Karpas-422 (cell line): ENCODE measurements at places on chromosomes 2 and 18. TPM values are rescaled to one million over a fixed set of nuclear protein-coding genes. Genes with fewer than 3 reads are reported as not detected.

The IL37 gene
- not detected in 2 replicates for total RNA-seq

The ASAP2 gene
- not detected in 2 replicates for total RNA-seq

The SCN7A gene
- not detected in 2 replicates for total RNA-seq

The SRD5A2 gene
- total RNA-seq = 0.04 TPM in 2 replicates

The TUBB8B gene
- total RNA-seq = not detected in 2 replicates

The FMNL2 gene
- total RNA-seq = 2.8 and 3.2 TPM in 2 replicates

The HOXD9 gene
- not detected in 2 replicates for total RNA-seq

The IL18R1 gene
- total RNA-seq = 0.36 TPM in 1 of 2 replicates, not detected in the other

The MAPK4 gene
- not detected in 2 replicates for total RNA-seq

The CFC1 gene
- total RNA-seq = not detected in 2 replicates

The ATG4B gene
- 63.9 and 66.6 TPM in 2 replicates for total RNA-seq

The TMEM169 gene
- total RNA-seq = not detected in 2 replicates

The STPG4 gene
- 0.18 TPM in 1 of 2 replicates, not detected in the other for total RNA-seq

The CDKL4 gene
- total RNA-seq = 14.3 TPM in 1 of 2 replicates, not detected in the other
